SIG-M5 (cell line): ENCODE measurements at places on chromosomes 3 and 15.

DNA sequence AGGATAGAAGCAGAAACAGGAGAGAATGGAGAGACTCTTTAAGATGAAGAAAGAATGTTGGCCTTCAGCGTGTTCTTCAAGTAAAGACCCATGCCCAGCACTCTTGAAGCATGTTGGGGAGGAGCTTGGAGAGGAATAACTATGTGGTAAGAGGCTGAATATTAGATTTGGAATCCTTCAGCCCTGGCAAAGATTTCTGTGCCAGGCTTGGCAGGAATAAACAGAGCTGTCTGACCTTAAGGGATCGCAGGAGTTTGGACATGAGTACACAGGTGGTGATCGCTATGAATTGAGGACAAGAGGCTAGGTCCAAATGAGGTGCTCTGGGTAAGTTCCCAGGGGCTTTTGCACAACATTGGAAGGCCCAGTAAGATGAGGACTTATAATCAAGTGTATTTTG, 132.6 kb upstream of the TBL1XR1 start:
- no peak for DNase-seq

DNA sequence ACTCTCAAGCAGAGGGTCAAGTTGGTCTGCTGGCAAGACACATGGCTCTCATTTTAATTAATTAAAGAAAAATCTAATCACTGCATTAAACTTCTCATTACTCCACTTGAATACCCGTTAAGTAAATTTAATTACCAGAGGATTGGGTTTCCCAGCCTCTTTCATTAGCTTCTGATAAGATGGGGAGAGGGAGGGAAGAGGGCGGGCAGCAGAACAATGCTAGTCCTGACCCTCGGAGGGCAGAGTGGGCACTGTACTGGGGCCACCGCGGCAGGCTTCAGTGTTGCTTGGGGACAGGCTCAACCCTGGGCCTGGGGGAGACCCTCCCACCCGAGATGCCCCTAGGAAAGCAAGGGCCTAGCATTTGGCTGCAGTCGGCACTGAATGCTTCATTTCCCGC, 55.6 kb upstream of the LINGO1 start:
- no peak for DNase-seq

DNA sequence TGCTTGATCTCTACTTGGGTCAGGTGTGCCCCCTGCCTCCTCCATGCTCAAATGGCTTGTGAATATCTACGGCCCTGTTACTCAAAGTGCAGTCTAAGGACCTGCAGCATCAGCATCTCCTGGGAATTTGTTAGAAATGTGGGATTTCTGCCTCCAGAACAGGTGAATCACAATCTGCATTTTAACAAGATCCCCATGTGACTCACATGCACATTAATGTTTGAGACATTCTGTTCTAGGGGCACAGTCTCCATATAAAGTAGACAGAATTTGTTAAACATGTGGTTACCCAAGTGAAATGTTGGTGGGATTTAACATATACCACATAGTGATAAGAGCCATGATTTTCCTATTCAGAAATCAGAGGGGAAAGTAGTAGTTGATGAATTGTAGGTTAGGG, 256.2 kb downstream of the NR1D2 start:
- DNase-seq: no peak

DNA sequence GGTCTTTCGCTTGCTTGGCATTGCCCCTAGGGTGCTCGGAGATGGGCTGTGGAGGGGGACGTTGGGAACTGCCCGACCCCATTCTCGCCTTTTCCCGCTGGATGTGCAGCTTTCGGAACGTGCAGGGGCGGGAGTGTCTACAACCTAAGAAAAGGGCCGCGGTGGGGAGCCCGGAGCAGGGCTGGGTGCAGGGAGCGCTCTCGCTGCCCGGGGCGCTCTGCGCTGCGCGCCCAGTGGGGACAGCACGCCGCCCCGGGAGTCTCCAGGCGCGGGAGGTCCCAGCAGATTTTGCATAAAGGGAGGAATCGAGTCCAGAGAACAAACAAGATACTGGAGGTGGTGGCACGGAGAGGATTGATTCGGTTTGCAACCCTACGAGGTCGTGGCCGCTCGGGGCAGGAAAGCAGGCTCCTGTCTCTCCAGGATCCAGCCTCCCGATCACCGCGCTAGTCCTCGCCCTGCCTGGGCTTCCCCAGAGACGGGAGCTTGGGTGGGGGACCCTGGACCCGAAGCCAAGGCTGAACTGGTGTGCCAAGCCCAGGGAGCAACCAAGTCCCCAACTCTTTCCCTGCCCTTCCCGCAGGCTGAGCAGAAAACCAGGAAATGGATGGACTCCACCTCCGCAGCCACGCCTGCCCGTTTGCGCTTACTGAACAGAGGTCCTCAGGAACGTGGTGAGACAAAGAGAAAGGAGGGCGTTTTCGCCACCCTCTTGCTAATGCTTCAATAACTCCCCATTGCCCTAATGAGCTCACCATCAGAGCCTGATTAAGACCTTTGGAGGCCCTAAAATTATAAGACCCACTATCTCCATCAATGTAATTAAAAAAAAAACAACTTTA, 59.7 kb downstream of the NOX5 start:
- no peak for DNase-seq

GRCh38 chr3:191303596-191303995, 25.6 kb upstream of the CCDC50 start:
- DNase-seq: no peak

GRCh38 chr3:153090973-153091372, 71.1 kb upstream of the RAP2B start:
- no peak for DNase-seq

- no peak for DNase-seq
These were observed 24.0 kb downstream of the TKT start for GRCh38 chr3:53231532-53232511.

DNA sequence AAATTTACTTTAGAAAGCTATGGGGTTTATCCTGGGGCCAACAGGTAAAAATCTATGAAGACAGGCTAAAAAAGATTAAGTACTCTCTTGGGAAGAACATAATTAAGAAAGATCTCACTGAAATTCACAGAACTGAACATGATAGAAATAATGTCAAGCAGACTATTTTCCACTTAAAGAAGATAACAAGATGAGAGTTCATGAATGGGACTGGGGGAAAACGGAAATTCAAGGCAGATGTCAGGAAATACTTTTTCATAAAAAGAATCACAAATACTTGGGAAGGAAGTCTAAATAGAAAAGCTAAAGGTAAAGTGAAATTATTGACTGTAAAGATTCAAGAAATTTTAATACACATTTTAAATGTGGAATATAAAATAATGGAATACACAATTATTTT, 737.6 kb downstream of the EPHA3 start:
- DNase-seq: no peak

DNA sequence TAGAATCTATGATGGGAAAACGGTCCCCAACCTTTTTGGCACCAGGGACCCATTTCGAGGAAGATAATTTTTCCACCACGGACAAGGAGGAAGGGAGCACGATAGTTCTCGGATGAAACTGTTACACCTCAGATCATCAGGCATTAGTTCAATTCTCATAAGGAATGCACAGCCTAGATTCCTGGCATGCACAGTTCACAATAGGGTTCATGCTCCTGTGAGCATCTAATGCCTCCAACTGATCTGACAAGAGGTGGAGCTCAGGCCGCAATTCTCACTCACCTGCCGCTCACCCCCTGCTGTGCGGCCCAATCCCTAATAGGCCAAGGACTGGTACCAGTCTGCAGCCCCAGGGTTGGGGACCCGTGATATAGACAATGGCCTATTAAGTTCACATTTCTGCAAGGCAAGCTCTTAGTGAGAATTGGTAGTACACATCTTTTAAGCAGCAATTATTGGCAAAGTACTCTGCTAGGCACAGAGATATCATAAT, 26.5 kb downstream of the CD200R1 start:
- DNase-seq: no peak

GRCh38 chr3:100125161-100125938, 11.0 kb upstream of the FILIP1L start:
- DNase-seq: no peak

GRCh38 chr3:73490453-73491286, 134.1 kb downstream of the PDZRN3 start:
- DNase-seq: no peak

GRCh38 chr3:30628901-30629590, 22.6 kb downstream of the TGFBR2 start:
- peak; percentile 9 for DNase-seq

- DNase-seq: no peak
These were observed 115.6 kb downstream of the FNDC3B start for GRCh38 chr3:172154768-172155664.

DNA sequence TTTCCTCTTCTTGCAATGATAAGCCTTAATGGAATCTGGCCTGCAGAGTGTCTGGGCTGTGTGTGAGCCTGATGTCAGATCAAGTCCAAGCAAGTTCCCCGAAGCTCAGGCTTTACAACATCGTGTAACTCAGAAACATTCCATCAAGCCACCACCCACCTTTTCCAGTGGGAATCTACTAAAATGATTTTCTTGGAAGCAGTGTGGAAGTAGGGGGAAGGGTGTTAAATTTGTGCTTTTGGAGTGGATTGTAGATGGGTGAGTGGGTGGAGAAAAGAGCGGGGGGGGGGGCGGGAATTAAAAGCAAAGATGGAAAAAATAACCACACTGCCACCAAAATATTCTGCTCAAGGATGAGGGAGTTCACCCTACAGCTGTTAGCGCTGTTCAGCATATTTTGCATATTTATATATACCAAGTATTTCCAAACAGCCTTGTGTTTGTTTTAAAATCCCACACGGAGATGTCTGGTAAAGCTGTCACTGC, 53.6 kb downstream of the VGLL3 start:
- no peak for DNase-seq

DNA sequence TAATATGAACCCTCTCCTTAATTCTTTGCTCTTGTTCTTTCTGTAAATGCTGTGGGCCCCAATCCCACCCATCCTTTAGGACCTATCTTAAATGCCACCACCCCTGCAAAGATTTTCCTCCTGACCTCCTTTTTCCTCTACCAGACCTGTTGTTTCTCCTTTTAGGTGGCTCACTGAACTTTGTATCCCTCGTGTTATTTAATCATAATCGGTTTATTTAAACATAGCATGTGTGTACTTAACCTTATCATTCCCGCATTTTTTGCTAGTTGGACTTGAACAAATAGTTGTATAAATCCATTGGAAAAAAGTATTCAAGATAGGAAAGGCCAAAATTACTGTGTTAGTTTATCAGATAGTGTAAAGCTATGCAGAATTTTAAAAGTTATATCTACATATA, 988 bp upstream of the NFKBIZ start:
- DNase-seq: no peak

GRCh38 chr3:158273656-158274055, 163.8 kb downstream of the RSRC1 start:
- DNase-seq: no peak

DNA sequence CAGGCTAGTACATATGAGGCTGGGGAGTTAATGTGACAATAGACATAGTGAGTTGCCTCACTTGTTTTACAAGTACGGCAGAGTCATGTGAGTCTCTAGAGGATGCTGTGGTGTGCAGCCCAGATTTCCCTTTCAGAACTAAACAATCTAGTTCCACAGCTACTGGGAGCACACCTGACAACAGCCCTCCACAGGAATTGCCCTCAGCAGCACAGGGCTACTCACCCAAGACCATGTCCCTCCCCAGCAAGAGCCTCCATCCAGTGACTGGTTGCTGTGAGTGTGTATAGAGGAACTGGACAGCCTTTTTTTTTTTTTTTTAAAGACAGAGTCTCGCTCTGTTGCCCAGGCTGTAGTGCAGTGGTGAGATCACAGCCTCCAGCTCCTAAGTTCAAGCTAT, 40.2 kb upstream of the UBE2E2 start:
- DNase-seq: no peak

DNA sequence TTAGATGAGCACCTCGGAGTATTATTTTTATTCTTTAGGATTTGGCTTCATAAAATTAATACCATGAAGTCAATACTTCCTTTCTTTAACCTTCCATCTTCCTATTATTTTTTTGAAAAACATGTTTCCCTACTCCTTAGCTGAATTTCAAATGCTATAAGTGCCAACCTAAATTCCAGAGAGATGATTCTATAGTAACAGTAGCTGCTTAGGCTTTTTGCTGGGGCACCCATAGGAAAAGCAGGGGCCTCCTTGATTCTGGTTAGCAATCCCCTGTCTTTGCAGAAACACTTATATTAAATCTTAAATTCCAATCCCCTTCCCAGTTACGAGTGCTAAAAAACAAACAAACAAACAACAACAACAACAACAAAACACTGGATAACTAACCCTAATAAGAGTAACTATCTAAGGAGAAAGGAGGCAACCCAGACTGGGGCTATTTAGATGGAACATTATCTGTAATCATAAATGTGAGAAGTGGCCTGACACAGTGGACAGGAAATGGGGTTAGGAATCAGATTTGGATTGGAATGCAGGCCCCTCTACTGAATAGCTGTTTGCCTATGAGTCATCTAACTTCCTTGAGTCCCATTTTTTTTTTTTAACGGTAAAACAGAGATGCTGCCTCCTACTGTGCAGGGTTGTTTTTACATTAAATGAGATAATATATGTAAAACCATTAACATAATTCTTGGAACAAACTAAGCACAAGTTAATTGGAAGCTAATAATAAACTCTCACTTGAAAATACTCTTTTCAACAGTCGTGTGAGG, 148.1 kb downstream of the WDR72 start:
- no peak for DNase-seq

DNA sequence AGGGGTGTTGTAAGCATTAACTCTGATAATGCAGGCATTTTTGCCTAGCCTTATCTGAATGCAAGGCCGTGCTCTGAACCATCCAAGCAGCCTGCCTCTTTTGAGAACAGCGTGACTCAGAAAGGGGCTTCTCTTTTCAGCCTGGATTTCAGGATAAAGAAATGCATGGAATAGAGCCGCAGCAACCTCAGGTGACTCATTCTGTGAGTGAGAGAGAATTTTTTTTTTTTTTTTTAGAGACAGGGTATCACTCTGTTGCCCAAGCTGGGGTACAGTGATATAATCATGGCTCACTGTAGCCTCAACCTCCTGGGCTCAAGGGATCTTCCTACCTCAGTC, 20.6 kb upstream of the PDE8A start:
- DNase-seq: no peak

DNA sequence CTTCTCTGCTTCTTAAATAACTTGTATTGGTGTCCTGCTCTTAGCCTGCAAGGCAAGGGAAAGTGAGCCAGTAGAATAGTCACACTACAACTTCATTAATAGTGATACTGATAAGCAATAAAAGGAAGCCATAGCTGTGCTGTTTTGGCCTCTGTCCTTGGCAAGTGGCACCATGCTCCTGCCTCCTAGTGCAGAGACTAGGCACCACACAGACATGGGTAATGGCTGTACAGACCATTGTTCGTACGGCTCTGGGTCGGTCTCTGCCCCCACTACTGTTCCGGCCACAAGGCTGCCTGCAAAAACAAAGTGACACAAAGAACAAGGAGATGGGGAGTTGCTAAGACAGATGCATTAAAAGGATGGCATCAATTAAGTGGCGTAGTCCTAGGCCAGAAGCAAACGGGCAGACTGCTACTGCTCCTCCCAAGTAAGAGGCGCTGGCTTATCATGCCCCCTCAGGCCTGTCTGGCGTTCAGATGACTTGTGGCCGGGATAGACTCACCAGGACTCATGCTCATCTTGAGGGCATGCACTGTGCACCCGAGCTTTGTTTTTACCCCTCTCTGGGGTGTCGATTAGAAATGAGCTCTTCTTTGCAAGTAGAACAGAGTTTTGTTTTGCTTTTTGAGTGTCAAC, 75.6 kb downstream of the TRAK1 start:
- no peak for DNase-seq
